Kidney tubule cell (primary cell): ENCODE measurements at places on chromosomes 4 and X.

GRCh38 chr4:8351931-8352367 is 82.4 kb downstream of the HTRA3 start:
- DNase-seq = no peak

DNA sequence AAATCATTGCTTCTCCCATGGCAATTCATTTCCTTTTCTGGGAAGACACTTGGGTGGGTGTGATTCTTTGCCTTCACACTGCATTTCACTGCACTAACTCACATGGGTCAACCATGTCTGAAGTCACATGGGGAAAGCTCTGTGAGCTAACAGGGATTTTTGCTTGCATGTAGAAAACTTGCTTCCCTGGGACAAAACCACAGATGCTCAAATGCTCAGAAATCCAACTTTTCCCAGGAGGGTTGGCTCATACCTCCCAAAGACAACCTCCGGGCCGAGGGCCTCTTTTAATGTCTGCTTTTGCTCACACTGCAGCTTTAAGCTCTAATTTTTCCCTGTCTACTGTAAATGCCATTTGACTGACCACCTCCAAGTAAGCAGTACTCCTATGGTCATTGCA is 1695.2 kb downstream of the STIM2 start:
- DNase-seq = no peak

DNA sequence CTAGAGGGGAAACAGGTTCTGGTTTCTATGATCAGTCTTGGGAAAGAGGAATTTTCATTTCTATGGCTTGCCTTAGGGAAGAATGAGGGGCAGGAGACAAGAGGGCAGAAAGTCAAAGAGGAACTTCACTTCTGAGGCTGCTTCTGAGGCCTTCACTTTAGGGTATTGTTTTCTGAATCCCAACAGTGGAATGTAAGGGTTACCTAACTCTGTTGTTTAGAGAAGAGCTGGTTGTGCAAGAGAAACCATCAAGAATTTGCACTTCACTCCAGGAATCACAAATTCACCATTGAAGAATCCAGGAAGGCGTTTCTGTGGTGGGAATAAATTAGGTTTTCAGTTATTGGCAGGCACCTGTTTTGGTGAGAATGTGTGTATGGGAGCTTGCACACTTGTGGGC is 126.7 kb upstream of the AMOT start:
- DNase-seq = no peak

GRCh38 chr4:129282293-129282692 is 186.3 kb downstream of the C4orf33 start:
- no peak for DNase-seq
